ENCODE measurements at places on chromosomes 4 and X.

- DNase-seq = no peak
Measured at GRCh38 chrX:126994032-126994600, 174.6 kb downstream of the PRR32 start.

GRCh38 chrX:72634331-72634730 lies 61.7 kb upstream of the HDAC8 start:
- no peak for DNase-seq

- DNase-seq = no peak
Measured at GRCh38 chr4:169103966-169104412, 93.9 kb upstream of the CBR4 start.

GRCh38 chrX:13761606-13762414 lies 27.3 kb downstream of the OFD1 start:
- DNase-seq = no peak

- no peak for DNase-seq
Measured at GRCh38 chr4:102586644-102587021, 85.5 kb downstream of the NFKB1 start.

GRCh38 chrX:68146054-68146453 lies 287.2 kb downstream of the OPHN1 start:
- DNase-seq = no peak

GRCh38 chr4:2298532-2298991 lies 36.7 kb upstream of the MXD4 start:
- DNase-seq = no peak

Data from lower lobe of right lung (tissue), 2 donors.